ENCODE measurements at places on chromosomes 13 and 19.

DNA sequence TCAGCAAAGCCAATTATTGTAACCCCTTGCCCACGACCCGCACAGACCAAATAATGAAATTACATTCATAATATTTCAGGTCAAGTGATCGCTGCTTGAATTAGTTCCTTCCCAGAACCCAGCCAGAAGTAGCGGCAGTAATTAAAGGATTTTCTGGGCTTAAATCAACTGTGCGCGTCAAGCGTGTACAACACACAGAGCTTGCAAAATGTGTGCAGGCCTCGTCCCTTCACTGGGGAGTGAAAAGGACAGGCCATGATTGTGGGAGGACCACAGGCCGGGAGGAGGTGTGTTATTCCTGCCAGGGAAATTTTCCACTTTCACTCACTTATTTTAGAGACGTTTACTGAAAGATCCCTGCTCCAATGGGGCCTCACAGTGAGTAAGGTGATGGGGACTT is 84.9 kb downstream of the CHST8 start:
- no peak for DNase-seq

- no peak for DNase-seq
Measured at GRCh38 chr13:32126756-32127155, 95.2 kb downstream of the FRY start.

- DNase-seq: no peak
Measured at GRCh38 chr13:113754691-113755090, 4.3 kb upstream of the TMEM255B start.

DNA sequence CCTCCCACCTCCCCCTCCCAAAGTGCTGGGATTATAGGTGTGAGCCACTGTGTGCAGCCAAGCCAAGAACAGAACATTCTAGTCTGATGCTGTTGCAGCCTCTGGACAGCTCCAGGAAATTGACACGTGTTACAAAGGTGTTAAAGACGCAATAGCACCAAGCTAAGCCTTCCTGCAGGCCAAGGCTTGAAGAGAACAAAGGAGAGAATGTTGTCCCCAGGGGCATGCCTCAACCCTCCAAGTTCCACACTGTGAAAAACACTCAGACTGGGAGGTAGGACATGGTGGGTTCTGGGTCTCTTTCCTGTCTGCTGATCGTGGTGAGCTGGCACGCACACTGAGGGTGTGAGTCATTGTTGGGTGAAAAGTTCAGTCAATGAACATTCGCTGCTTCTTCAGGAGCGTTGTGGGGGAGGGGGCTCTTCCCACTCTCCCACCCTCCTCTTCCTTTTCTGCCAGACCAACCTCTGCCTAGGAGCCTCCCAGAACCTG is 5.3 kb upstream of the PTPRS start:
- DNase-seq: peak; percentile 45

DNA sequence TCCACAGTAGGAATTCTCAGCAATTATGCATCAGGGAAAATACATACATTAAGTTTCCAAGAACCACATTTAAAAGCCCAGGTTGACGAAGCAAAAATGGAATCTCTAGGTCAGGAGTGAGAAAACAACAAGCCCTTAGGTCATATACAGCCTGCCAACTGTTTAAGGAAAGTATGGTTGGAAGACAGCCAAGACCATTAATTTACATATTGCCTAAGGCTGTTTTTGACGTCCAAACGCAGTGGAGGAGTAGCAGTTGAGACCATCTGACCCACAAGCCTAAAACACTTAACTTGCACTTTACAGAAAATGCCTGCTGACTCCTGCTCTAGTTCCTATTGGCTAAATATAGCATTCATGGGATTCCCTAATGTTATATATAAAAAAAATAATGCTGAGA is 299.0 kb downstream of the ITGBL1 start:
- peak; percentile 89 for DNase-seq

- peak; percentile 75 for DNase-seq
Measured at GRCh38 chr19:11261971-11262839, at the start of gene DOCK6. Gene DOCK6 (minus strand): TSS chr19:11262524. CDS start chr19:11262440, 84 bp downstream.

GRCh38 chr13:67792151-67792676 is 562.1 kb upstream of the PCDH9 start:
- DNase-seq: peak; percentile 37
